ENCODE measurements at places on chromosomes 1 and 21.

DNA sequence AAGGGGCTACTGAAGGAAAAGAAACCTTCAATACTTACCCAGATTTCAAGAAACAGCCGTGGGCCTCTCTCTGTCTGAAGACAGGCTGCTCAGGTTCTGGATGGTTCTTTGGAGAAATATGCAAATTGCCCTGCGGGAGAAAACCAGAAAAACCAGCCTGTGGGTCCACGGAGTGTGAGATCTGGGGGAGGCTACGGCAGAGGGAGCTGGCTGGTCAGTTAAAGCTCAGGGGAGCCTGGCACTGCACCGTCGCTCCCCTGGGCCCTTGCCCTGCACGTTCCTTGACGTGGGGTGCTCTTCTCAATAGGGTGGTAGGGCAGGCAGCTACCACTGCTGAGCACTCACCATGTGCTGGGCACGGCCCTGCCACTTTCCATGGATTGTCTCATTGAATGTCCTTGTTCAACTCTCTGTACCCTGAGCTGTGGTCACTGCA is 12.7 kb downstream of the TMCO4 start:
- no peak for DNase-seq

- no peak for DNase-seq
These were observed 4.2 kb upstream of the PADI1 start for GRCh38 chr1:17200756-17201155.

GRCh38 chr1:43839056-43839455 is 94.5 kb upstream of the ARTN start:
- DNase-seq: no peak

DNA sequence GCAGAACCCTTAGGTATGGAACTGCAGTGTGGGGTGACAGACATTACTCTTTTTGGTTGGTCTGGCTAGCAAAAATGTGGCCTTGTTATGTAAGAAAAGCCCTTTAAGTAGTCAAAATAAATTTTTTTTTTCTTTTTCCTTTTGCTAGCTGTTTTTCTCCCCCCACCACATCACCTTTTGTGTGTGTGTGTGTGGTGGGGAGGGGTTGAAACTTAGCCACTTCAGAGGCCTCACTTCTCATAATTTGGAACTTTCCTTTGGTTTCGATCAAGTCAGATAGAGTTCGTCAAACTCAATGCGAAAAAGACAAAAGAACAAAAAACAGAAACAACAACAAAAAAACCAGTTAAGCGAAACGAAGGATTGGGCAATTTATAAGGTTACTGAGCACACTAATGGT is 1.9 kb upstream of the PRMT2 start:
- no peak for DNase-seq

DNA sequence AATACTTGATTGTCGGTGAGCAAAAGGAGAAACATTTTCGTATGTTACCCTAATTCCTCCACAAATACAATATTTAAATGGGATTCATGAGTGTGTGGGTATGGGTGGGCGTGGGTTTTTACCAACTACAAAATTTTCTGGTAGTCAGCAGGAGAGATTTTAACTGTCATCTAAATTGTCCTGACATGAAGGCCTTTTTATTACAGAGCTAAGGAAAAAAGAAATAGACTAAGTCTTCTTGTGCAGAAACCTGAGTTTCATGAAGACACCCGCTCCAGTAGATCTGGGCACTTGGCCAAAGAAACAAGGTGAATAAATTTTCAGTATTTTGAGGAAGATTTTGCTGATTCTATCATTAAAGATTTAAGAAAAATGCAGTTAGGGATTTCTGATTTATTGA is 752 bp downstream of the RGS18 start:
- no peak for DNase-seq

- no peak for DNase-seq
These were observed 181.8 kb upstream of the ADGRL4 start for GRCh38 chr1:79188337-79188736.

DNA sequence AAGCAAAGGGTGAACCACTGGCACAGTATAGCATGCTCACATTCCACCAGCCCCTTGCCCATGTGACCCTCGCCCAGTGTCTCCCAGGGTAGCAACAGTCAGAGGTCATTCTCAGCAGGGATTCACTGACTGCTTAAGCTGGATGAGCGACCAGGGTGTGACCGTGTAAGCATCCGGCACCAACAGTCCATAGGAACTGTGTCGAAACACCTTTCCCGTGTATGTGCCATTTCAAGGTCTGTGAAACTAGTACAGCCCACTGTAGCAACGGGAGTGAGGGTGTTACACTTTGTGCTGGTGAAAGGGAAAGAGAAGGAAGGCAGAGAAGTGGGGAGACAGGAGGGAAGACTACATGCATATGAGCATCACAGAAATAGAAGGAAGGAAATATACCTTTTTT is 10.8 kb downstream of the PIK3C2B start:
- DNase-seq: no peak

DNA sequence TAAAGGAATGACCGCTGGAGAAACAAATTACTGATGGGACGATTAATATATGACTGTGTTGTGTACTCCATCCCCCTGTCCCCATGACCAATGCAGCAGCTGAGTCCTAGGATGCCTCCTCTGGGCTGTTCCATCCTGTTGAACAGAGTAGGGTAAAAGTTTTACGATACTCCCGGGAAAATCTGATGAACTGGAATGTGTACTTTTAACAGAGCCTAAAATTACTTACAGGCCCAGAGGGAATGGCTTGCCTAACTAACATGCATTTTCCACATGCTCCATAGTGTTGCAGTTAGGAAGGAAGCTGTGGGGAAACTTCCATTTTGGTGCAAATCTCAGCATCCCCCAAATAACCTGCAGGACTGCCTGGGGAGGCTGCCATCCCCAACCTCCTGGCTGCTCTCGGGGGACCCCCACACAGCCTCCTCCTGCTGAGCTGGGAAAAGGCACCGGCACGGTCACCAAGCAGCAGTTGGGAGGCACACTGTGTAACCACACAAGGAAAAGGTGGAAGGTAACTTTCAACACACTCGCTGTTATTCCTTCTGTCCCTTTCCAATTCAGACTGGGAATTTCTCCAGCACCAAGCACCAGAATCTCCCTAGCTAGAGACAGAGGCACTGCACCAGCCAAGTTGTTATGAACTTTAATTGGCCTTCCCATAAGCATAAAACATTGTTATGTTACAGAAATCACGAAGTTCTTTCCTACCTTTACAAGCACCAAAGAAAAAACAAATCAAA is 97.2 kb downstream of the BCAR3 start:
- no peak for DNase-seq

DNA sequence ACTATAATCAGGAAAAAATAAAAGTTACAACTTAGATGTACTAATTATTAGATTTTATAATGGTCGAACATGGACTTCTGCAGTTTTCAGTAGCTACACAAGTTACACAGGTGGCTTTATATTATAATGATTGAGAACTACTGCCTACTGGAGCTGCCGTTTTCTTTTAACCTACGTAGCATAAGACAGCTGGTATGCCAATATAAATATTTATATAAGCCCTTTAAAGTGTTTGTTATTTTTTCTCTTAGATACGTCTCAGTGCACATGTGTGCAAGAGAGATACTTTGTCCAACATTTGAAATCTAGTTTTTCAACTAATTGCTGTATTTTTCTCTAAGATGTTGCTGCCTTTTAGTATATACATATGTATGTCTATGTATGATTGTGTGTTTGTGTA is 42.4 kb downstream of the PDC start:
- DNase-seq: no peak

GRCh38 chr1:186575348-186575747 is 104.9 kb downstream of the PTGS2 start:
- no peak for DNase-seq

DNA sequence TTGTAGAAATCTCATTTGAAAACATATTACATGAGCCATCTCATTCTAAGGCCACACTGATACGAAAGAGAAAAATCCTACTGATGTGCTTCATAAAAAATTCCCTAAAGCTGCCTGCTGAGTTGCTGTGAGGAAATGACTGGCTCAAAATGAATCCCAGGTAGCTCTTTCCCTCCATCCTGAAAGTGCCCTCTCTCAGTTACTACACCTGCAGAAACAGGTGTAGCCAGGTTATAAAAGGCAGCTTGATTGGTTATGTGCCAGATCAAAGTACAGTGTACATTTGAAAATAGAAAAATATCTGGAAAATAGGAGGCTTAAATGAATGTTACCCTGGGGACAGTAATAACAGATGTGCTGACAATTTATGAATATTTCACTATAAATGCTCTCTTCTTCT is 833.4 kb upstream of the ADGRL4 start:
- DNase-seq: no peak

DNA sequence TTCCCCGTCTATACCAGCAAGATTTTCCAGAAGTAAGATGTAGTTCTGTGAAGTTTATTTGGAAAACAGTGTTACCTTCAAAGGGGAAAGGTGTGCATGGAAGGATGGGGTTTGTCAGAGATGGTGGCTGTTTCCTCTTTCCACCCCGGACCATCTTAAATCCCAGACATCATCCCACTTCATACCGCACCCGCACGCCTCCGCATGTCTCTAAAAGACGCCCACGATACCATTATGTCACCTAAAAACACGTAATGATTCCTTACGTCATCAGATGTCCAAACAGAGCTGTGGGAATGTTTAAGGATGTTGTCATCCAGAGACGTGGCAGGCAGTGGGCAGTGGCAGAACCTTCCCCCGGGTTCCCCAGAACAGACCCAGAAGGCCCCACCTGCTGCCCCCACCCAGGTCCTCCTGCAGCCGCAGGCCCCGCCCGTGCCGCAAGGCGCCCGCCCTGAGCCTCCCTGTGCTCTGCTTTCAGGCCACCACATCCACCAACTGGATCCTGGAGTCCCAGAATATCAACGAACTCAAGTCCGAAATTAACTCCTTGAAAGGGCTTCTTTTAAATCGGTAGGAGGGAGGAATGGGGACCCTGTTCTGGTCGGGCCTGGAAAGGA is 152.2 kb downstream of the PEX14 start:
- no peak for DNase-seq

GRCh38 chr1:10479296-10479695 is 4.5 kb downstream of the PEX14 start:
- DNase-seq: no peak

GRCh38 chr1:93178418-93178817 is 1.8 kb downstream of the TMED5 start:
- DNase-seq: no peak

GRCh38 chr1:7552402-7552801 is 218.7 kb upstream of the VAMP3 start:
- DNase-seq: no peak

DNA sequence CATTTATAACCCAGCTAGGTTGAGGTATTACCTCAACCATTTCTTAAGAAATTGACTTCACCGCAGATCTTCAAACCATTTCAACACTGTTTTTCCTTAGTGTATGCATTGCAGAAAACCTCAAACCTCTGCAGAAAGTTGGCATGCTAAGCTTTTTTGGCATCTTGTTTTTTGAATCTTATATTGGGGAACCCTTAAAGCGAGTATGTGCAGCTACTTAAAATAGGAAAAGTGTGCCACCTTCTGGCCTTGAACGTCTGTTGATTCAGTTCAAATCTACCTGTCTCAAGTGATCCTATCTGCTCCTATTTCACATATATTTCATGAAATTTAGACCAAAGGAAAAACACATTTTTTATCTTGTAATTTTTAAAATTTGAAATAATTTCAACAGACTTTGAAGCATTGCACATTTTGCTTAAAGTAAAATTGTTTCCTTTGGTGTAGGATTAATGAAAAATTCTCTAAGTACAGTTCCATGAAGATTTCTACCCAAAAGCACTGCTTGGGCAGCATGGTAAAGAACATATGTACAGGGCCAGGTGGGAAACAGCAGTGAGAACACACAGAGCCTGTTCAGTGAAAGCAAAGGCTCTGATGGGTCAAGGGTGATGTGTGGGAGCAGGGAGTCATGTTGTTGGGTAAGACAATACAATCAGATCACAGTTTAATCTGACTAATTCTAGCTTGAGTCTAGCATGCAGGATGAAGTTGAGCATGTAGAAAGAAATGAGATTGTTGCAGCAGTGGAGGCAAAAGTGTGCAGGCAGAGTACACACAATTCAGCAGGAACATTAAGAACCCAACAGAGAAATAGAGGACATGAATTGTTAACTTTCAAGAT is 17.2 kb downstream of the HENMT1 start:
- DNase-seq: peak; percentile 59

GRCh38 chr1:65881067-65881594 is 88.4 kb downstream of the PDE4B start:
- no peak for DNase-seq

DNA sequence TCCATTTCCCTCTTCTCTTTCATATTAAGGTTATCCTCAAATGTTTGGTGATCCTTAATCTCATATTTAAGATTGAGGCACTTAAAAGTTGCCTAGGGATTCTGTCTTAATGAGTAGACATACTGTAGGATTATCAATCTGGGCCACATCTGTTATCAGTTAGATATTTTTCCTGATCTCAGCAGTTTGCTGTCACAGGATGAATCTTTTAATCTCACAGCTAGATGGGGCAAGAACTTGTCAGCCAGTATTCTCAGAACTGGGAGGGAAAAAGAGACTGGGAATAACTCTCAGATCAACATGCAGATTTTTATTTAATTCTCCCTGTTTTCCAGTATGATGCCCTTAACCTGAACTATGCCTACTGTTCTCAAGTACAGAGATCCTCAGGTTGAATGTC is 14.0 kb downstream of the ZNF644 start:
- DNase-seq: no peak

DNA sequence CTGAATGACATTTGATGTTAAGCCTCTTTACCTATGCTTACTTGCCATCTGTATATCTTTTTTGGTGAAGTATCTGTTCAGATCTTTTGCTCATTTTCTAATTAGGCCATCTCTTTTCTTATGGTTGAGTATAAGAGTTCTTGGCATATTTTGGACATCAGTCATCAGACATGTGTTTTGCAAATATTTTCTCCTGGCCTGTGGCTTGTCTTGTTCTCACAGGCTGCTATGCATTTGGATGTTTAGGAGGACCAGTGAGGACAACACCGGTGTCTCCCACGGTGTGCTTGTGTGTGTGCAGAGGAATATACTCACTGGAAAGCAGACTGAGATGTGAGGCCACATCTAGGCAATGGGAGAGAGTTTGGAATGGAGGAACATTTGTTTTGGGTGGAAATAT is 87.1 kb upstream of the LYST start:
- no peak for DNase-seq

GRCh38 chr1:12454406-12455391 is 163.3 kb downstream of the DHRS3 start:
- DNase-seq: no peak

DNA sequence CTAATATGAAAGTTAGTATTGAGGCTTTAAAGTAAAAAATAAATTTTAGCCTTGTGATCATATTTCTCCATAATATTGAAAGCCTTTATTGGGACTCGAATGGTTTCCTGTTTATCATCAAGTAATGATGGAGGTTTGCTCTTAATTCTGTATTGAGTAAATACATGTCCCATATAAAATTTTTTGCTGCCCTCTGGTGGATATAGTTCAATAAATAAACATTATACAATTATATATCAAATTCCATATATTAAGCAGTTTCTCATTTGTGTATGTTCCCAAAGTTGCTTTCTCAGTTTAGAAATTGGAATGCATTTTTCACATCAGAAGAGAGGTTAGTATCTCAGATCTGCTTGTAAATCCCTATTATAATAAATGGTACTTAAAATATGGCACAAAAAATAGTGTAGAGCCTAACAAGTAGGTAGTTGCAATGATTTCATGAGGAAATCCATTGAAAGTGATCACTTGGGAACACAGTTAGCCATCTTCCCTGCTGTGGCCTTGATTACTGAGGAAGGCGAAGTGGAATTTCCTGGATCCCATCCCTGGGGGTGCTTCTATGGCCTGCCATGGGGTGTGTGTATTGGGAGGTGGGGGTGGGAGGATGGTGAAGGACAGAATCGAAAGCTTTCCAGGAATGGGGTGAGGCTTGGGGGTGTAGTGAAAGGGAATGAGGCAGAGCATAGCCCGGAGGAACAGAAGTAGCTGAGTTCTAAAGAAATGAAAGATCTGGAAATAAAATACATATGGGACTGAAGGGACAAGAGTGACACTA is 84.1 kb upstream of the C21orf91 start:
- peak; percentile 62 for DNase-seq
